ENCODE measurements at places on chromosomes 11 and 22.

DNA sequence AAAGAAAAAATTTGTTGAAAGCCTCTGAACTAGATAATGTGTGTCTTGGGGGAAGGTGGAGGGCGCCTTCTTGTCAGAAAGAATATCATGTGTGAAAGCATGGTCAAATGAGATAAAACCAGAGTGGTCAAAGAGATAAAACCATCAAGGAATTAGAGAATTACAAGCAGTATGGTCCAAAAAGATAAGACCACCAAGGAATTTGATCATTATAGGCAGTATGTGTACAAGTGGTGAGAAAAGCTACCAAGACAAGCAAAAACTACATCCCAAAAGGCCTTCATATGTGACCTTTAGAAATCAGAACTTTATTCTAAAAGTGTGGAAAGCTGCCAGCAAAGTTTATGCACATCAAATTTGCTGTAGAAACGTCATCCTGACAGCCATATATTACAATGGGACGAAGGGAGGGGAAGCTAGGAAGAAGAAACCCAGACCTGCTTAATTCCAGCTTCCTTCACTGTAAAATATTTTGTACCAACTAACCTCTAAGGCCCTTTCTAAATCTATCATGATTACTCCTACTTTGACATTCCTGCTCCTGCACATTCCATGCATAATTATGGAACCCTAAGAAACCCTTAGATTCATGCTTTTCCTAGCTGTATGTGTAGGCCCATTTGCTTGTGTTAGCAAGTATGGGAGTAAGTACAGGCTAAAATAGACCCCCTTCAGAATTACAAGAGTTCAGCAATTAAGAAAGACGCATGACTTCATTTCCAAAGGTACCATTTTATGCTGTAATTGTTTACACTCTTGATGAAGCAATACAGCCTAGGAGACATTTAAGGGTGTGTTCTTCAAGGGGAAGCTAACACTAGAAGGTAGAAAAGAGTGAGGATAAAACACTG, 51.6 kb downstream of the LGR4 start:
- DNase-seq: no peak

- DNase-seq: no peak
Observed at GRCh38 chr22:32376681-32377080, 19.0 kb downstream of the RFPL3 start.

DNA sequence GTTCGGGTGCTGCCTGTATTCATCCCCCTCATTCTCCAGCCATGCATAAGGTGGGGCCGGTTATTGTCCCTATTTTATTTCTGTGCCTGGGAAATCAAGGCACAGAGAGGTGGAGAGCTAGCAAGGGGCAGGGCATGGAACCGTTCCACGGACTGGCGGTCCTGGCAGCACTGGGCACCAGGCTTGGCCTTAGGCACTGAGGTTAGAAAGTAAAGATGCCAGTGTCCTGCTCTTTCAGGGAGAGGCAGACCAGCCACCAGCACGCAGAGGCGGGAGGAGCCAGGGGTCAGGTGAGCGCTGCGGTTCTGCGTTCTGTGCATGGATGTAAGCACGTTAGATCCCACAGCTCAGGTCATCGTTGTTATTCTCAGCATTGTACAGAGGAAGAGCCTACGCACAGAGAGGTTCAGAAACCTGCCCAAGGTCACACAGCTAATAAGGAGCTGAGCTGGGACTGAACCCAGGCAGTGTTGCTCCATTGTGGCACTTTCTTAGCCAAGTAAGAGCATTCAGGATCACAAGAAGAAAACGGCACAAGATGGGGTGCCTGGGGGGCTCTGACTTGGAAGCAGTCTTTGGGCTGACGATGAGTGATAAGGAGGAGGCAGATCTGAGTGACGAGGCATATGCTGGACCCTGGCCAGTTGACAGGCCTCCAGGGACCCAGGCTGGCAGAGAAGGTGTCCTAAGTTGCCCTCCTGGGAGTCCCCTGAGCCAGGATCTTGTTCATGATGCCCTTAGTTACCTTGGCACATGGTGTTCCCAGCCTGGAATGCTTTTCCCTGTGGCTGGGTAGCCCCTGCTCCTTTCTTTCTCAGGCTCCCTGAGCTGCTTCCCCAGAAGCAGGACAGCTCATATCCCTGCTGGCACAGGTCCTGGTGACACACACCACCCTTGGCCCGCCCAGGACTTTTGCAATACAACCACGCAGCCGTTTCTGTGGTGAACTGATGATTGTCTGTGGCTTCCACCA, 41.1 kb downstream of the OSBPL5 start:
- peak; percentile 70 for DNase-seq

GRCh38 chr11:58330861-58331260, 28.0 kb downstream of the OR5B17 start:
- DNase-seq: no peak

- DNase-seq: no peak
Observed at GRCh38 chr11:36212564-36213392, 76.4 kb downstream of the COMMD9 start.

DNA sequence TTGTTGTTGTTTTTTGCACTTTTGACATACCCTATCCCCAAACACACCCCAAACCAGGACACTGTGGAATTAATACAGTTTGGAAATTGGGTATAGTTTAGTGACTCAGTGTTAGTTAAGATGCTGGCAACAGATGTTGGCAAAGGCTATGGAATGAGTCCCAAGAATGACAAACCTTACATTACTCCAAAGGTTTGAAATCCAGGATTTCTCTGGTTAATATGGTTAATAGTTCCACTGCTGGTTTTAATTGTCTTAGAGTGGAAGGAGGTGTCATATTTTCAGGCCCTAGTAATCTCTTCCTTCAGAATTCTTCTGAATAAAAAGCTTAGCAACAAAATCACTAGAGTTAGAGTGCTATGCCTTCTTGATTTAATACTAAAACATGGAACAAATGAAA, 775 bp downstream of the LPXN start:
- DNase-seq: no peak

DNA sequence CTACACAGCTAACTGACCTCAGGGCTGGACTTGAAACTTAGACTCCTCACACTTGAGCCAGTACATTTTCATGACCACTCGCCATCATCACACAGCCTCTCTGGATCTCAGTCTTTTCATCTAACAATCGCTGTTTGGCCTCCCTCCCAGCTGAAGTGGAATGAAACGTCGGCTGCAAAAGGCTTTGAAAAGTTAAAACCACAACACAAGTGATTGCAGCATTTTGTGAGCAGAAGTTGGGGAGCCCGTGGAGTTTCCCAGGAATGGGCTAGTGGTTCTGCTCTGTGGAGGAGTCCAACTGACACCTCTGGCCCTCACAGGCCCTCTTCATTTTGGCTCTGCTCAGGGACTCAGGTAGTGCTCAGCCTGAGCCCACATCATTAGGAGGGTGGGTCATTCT, 35.9 kb upstream of the TRIM29 start:
- DNase-seq: peak; percentile 7

- no peak for DNase-seq
Observed at GRCh38 chr11:64296236-64296635, 3.9 kb upstream of the CATSPERZ start.

GRCh38 chr22:17890245-17890671, 116.0 kb upstream of the BID start:
- DNase-seq: no peak

- DNase-seq: no peak
Observed at GRCh38 chr11:62965574-62965973, 19.2 kb downstream of the SLC22A6 start.

GRCh38 chr11:123742724-123743120, 1.3 kb upstream of the ZNF202 start:
- DNase-seq: no peak

GRCh38 chr11:114314096-114314495, 17.9 kb downstream of the NNMT start:
- no peak for DNase-seq

DNA sequence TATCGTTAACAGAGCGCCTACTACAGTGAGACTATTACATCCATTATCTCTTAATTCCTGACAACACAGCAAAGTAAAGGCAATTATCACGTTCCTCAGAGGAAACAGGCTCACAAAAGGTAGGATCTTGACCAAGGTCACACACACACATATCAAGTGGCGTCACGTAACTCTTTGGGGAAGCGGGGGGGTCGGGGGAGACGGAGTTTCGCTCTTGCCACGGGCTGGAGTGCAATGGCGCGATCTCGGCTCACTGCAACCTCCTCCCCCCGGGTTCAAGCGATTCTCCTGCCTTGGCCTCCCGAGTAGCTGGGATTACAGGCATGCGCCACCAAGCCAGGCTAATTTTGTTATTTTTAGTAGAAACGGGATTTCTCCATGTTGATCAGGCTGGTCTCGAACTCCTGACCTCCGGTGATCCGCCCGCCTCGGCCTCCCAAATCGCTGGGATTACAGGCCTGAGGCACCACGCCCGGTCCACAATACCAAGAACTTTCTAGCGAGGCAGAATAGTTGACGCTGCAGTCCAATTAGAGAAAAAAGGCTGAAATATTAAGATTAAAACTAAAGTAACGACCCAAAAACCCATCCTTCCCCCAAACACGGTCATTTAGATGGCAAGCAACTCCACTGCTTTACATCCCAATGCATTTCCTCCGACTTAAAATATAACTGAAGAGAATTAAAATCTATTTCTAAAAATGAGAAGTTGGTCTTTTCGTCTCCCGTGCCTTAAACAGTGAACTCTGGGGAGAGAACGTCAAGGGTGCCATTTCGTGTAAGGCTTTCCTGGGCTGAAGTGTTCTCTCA, 1.2 kb downstream of the DDX17 start:
- DNase-seq: peak; percentile 25

DNA sequence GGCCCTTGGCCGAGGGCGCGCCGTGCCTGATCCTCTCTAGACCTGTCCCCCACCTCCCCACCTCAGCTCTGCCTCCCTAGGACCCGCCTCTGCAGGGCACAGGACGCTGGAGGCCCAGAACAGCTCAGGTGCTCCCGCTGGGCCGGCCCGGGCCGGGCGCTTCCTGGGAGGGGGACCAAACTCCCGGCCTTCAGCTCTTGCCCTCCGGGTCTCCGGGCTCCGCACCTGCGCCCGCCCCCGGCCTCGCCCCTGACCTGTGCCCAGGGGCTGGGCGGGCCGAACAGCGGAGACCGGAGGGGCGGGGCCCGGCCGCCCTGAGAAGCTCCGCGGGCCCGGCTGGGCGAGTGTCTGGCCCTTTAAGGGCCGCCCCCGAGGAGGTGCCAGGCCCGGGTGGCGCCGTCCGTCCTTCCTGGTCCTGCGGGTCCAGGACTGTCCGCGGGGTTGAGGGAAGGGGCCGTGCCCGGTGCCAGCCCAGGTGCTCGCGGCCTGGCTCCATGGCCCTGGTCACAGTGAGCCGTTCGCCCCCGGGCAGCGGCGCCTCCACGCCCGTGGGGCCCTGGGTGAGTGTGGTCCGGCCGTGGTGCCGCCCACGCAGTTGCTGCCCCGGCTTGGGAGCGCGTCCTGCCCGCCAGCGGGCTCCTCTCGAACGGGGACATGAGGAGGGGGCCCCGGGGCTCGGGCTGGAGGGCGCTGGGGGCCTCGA, at the start of gene SSH3:
Gene SSH3, plus strand, starts transcription at position 399 of the 703 bp plus-strand sequence. Its CDS starts 96 bp downstream, at position 495.
- peak; percentile 76 for DNase-seq

- no peak for DNase-seq
Observed at GRCh38 chr22:46428602-46429324, 93.2 kb downstream of the TRMU start.

- no peak for DNase-seq
Observed at GRCh38 chr11:83681031-83681781, 395.0 kb upstream of the CCDC90B start.

DNA sequence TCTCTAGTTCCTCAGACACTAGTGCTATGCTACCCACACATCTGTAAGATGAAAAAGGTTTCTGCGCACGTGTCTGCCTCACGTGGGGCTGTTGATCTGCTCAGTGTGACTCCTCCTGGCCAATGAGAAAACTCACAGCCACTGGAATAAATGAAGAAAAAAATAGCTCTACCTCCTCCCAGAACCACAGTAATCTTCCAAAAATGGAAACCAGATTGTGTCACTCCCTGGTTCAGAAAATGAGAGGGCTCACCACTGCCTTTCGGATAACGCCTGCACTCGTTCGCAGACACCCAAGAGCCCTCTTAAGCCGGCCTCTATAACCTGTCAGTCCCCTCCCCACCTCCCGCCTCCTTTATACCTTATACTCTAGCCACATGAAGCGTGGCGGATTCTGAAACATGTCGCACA, 5.1 kb downstream of the APBB1 start:
- no peak for DNase-seq

DNA sequence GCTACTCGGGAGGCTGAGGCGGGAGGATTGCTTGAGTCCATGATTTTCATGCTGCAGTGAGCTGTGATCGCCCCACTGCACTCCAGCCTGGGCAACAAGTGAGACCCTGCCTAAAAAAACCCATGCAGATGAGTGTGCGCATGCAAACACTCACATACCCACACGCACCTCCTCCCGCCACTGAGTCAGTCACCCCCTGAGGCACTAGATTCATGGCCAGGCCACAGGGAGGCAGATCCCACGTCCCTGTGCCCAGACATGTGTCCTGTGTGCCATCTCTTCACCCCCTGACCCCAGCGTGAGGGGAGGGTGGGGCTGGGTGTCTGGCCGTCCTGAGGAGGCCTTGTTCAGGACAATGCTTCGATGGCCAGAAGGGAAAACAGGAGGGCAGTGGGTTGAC, 15.5 kb downstream of the RELT start:
- no peak for DNase-seq

GRCh38 chr22:36986242-36986821, 32.9 kb downstream of the TST start:
- no peak for DNase-seq

DNA sequence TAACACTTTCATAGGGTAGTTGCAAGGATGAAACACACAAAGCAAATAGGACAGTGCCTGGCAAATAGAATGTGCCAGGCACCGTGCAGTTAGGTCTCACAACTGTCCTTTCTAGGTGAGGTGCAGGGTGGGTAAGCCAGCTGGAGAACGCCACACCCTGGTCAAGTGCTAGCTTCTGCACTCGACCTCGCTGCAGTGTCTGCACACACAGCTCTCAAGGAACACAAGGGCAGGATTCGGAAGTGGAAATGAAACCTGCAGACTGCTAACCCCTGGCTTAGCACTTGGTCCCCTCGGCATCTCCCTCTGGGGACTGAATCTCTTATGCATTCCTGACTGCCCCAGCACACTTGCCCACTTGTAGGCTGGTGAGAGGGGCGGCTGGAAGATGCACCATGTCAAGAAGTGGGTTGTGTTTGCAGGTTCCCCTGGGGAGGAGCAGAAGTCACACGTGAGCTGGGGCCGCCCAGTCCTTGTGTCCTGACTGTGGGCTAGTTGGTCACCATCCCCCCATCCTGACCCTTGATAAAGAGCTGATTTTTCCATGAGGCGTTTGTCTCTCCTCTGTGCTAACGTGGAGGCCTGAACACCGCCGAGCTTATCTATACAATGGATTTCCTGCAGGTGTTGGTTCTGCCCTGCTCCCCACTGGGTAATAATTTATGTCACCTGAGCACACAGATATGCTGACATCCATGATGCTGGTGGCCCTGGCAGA, 89.0 kb downstream of the MICAL2 start:
- no peak for DNase-seq

DNA sequence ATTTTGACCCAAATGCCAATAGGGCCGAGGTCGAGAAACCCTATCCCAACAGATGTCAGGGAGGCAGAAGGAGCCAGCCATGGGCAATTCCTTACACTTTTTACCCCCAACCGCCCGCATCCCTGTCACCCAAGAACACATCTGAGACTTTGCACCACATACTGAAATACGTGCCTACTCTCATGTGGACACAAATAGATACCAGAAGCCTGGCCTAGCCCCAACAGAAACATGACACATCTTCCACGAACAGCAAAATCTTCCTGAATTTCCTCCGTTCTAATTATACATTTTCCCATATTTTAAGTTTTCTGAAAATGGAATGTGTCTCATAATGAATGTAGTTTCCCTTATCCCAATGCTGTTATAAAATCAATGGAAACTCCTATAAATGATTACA, 64.7 kb downstream of the SLC1A2 start:
- DNase-seq: no peak

GRCh38 chr22:18119409-18120110, 9.0 kb downstream of the TUBA8 start:
- DNase-seq: no peak

All from mucosa of gallbladder (tissue), 1 donor.